ENCODE measurements at places on chromosomes 4 and X. TPM values are rescaled to one million over a fixed set of nuclear protein-coding genes. Genes with fewer than 3 reads are reported as not detected.

Gene MAGEA12
- total RNA-seq, result not detected

Gene EXOSC9
- total RNA-seq, result 14.2 TPM

DNA sequence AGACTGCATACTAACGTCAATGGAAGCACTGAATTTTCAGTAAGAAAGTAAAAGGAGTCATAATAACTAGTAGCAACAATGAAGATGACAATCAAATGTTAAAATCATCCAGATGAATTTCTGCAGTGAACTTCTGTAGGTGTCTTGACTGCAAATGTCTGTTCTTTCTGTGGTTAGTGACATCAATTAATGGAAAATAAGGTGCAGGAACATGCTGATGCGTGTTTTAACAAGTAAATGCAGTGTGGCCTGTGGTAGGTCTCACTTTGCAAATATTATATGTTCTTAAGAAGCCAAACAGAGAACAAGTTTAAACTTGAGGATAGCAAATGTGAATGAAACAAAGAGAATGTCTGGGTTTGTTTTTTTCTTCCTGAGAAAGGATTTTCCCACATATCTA lies 2.6 kb upstream of the DTHD1 start:
- DNase-seq, result peak; percentile 63

GRCh38 chr4:45385306-45385705 lies 659.0 kb upstream of the GNPDA2 start:
- no peak for DNase-seq

- peak; percentile 31 for DNase-seq
Observed at GRCh38 chr4:150821641-150822040, 193.4 kb downstream of the LRBA start.

Gene NPY2R
- 1.4 TPM for total RNA-seq

DNA sequence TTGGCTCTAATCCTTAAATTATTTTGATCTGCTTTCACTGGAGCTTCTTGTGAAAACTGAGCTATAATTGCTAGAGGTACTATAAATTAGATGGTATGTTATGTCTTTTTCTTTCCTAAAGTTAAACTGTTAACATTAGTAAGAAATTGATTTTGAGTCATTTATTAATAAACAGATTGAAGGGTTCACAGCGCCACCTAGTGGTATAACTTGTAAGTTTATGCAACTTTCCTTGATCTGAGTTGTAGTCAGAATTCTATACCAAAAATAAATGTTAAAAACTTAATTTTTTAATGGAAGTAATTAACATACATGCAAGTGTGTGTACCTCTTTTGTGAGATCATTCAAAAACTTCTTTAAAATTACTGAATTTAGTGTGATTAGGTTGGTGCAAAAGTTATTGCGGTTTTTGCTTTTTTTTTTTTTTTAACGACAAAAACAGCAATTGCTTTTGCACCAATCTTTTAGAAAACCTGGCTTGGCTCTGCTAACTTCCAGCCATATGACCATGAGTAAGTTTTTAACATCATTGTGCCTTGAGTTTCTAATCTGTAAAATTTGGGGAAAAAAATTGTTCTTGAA lies 151.5 kb downstream of the CENPC start:
- DNase-seq, result peak; percentile 52

DNA sequence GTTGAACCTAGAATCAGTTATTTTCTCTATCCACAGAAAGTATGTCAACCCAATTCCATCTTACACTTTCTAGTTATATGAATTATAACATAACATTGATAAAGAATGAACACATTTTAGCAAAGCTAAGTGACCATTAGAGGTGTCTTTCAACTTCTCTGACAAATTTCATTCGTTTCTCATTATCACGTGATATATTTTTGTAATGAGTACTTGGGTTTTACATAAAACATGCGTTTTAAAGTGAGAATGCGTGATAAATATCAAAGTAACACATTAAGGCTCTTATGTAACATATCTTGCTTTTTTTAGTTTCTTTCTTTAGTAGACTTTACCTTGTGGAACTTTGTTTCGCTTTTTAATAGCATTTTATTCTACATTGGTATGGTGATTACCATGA lies 1715.1 kb upstream of the IGFBP7 start:
- DNase-seq, result no peak

GRCh38 chrX:45515262-45516215 lies 314.9 kb upstream of the DIPK2B start:
- DNase-seq, result peak; percentile 50

Gene CTPS2
- total RNA-seq, result 17.8 TPM

Gene MAGEB10
- 2.4 TPM for total RNA-seq

Gene TRIM75
- total RNA-seq, result 1.2 TPM

DNA sequence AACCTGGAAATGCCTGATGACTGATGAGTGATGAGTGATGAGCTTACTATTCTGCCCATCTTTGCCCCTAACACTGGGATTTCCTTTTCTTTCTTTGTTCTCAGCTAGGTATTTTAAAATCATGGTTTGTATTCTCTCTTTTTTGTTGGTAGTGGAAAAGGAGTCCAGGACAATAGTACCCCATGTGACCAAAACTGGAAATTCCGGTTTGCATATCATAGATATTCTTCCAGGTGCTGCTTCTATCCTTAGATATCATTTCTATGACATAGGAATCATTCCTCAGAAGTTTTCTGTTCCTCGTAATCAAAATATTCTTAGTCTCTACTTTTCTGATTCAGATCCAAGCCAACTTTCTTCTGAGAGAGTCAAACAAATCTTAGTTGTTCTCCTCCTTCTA lies 320.5 kb upstream of the TET2 start:
- DNase-seq, result peak; percentile 1

GRCh38 chr4:104743215-104743653 lies 248.5 kb upstream of the CXXC4 start:
- DNase-seq, result no peak

GRCh38 chr4:100933628-100934027 lies 413.7 kb downstream of the PPP3CA start:
- DNase-seq, result no peak

Gene NAP1L3
- total RNA-seq, result 9.6 TPM

DNA sequence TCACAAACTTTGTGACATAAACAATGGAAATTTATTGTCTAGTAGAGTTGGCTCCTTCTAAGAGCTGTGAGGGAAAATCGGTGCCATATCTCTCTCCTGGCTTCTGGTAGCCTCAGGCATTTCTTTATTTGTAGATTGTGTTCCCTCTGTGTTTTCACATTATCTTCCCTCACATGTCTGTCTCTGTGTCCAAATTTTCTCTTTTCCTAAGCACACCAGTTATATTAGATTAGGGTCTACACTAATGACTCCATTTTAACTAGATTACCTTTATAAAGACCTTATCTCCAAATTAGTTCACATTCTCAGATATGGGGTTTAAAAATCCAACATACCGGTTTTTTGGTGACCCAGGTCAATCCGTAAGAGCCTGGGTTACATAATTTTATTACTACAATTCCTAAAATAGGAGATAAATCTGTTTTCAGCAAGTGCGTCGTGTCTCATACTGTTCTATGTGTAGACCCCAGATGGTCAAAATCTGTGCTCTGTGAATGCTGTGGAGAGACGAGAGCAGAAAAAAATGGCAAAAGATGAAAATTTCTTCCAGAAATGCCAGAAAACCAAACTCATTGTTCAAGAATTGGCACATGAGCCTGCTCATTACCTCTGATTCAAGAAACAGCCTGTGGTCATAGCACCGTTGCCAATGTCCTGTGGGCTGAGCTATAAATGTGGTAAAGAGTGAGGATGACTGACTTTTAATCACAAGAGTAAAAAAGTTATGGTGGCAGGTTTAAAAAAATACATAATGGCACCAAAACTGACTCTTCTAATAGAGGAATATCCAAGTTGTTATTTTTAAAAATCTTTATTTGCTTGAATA lies 574.7 kb downstream of the PCDH7 start:
- DNase-seq, result no peak

- DNase-seq, result peak; percentile 65
Observed at GRCh38 chr4:8050555-8051206, 107.9 kb downstream of the ABLIM2 start.

Gene FAM47E
- total RNA-seq, result 4.3 TPM

DNA sequence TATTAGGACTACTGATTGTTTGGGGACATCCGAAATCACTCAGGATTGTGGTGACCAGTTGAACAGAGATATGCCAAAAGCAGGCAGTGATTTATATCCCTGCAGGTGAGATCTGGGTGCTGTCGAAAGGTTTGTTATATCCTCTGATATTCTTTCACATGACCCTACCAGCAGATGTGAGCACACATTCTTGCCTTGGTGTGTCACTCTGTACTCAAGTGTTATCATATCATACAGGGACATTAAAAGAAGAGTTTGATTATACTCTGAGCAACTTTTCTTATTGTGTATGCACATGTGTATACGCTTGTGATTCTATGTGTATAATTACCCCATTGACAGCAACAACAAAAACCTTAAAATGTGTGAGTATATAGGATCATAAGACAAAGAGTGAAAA lies 381.2 kb upstream of the IGFBP7 start:
- no peak for DNase-seq

- DNase-seq, result peak; percentile 50
Observed at GRCh38 chrX:71128915-71129765, 10.7 kb downstream of the MED12 start.

Gene VAMP7
- 31.5 TPM for total RNA-seq

Data from umbilical cord (tissue), 2 donors.